T follicular helper cell (primary cell): ENCODE measurements at places on chromosomes 13 and 19.
A peak's percentile ranks its signal among the peaks of the same experiment; 100 is the strongest.

- peak; percentile 67 for DNase-seq
These were observed 4.5 kb downstream of the FAM174C start for GRCh38 chr19:1279782-1280341.

- no peak for DNase-seq
These were observed 279.9 kb downstream of the NHLRC3 start for GRCh38 chr13:39318161-39318560.

DNA sequence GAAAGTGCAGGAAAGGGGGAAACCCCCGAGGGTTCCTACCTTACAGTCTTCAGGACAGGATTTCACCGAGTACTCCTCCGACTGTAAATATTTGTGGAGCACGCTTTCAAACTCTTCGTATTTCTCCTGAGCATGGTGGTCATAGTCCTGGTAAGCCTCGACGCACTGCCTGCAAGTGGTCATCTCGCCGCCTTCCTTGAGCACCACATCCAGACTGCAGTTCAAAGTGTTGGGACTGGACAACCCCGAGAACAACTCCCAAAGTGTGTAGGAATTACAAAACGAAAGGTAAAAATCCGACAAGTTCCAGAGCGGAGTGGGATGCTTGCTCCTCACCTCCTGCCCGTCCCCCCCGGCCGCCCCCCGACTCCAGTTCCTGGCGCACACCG is 349.7 kb downstream of the LIG4 start:
- DNase-seq: no peak

DNA sequence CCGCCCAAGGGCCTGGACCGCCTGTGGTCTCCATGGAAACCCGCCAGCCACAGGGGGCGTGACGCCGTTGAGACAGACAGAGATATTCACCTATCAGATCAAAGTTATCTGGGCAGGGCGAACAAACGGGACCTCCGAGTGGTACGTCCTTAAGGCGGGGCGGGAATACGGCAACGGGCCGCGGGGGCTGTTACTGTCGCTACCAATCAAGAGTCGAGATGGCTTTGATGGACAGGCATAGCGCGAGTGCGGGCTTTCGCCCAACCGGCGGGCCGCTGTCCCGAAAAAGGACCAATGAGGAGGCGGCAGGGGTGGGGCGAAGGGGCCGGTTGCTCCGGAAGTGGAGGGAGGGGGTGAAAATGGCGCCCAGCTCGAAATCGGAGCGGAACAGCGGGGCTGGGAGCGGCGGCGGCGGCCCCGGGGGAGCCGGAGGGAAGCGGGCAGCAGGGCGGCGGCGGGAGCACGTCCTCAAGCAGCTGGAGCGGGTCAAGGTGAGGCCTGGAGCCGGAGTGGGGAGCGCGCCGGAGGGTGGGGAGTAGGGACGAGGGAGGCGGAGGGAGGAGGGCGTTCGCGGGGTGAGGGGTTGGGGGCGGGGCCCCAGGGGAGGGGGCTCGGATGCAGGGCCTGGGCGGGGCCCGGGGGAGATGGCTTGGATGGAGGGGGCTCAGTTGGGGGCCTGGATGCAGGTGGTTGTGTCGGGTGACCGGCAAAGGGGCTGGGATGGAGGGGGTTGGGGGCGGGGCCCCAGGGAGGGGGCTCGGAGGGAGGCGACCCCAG is at the start of gene DCAF15:
DCAF15 (plus strand) TSS at position 356 of the 777 bp plus-strand sequence; CDS start at position 360, 4 bp downstream.
- DNase-seq: peak; percentile 98

DNA sequence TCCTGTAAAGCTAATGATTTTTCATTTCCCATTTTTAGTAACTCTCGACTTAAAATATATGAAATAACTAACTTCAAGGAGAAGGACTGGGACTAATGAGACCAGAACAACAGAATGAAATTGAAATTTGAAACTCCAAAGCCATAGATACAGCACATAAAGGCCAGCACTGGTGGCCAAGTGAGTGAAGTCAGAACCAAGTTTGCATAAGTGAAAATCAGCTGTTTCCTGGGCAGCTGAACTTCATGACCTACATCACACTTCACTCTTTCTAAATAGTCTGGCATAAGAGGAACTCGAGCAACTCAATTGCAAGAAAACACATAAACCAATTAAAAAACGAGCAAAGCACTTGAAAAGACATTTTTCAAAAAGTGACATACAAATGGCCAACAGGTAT is 84.5 kb downstream of the DCLK1 start:
- no peak for DNase-seq

DNA sequence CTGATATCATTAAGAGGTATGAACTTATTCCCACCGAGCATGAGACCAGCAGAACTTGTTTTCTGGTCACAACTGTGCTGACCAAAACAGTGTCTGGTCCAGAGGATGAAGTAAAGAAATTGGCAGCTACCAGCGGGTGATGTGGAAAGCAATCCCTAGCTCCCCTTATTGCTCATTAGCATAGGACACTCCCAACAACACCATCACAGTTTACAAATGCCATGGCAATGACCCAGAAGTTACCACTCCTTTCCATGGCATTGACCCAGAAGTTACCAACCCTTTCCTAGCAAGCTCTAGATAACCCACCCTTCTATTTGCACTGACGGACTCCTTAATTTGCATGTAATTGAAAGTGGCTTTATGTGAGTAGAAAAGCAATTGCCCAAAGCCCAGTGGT is 1856.1 kb downstream of the OLFM4 start:
- no peak for DNase-seq

DNA sequence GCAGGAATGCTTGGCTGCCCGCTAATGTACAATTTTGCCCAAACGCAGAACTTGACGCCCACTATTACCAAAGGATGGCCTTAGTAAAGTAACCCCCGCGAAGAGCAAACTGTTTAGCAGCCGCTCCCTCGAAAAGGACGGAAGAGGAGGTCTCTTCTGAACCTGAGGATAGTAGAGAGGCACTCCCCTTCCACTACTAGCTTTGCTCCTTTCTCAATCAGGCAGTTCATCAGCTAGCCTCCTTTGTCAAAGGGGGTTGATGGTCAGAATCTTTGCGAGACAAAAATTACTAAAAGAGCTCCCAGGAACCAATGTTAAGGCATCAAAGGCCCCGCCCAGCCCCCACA is 534 bp downstream of the CAB39L start:
- no peak for DNase-seq

GRCh38 chr13:52001120-52001731 is 10.0 kb downstream of the ATP7B start:
- no peak for DNase-seq

DNA sequence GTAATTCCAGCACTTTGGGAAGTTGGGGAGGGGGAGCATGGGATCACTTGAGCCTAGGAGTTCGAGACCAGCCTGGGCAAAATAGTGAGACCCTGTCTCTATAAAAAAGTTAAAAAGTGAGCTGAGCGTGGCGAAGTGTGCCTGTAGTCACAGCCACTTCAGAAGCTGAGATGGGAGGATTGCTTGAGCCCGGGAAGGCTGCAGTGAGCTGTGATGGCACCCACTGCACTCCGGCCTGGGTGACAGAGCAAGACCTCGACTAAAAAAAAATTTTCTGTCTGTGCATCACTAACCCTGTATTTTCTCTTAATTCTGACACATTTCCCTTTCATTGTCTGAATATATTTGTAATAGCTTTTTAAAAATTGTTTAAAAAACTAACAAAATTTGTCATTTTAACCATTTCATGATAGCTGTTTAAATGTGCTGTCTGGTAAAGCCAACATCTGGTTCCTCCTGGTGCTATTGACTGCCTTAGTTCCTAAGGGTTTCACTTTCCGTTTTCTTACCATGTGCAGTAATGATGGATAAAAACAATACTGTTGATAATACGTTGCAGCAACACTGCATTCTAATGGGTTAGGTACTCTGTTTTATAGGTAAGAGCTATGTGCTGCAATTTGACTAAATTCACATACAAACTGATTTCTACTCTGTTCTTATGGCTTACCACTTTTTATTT is 29.7 kb downstream of the LATS2 start:
- DNase-seq: no peak

- DNase-seq: no peak
These were observed 10.4 kb downstream of the KL start for GRCh38 chr13:33026489-33027152.

- DNase-seq: no peak
These were observed 86.8 kb upstream of the ANKRD10 start for GRCh38 chr13:111001636-111002035.

GRCh38 chr19:10677751-10678150 is 23.5 kb upstream of the QTRT1 start:
- no peak for DNase-seq

GRCh38 chr19:17915940-17916593 is 16.7 kb upstream of the CCDC124 start:
- no peak for DNase-seq

GRCh38 chr13:79909644-79910043 is 428.7 kb downstream of the NDFIP2 start:
- no peak for DNase-seq

GRCh38 chr19:16671652-16672274 is 10.8 kb downstream of the TMEM38A start:
- no peak for DNase-seq

GRCh38 chr13:29621051-29621800 is 25.7 kb upstream of the SLC7A1 start:
- no peak for DNase-seq

- DNase-seq: no peak
These were observed 23.0 kb downstream of the KCNRG start for GRCh38 chr13:50038266-50038665.

GRCh38 chr19:42295831-42296525 is 6.0 kb upstream of the PRR19 start:
- peak; percentile 82 for DNase-seq

DNA sequence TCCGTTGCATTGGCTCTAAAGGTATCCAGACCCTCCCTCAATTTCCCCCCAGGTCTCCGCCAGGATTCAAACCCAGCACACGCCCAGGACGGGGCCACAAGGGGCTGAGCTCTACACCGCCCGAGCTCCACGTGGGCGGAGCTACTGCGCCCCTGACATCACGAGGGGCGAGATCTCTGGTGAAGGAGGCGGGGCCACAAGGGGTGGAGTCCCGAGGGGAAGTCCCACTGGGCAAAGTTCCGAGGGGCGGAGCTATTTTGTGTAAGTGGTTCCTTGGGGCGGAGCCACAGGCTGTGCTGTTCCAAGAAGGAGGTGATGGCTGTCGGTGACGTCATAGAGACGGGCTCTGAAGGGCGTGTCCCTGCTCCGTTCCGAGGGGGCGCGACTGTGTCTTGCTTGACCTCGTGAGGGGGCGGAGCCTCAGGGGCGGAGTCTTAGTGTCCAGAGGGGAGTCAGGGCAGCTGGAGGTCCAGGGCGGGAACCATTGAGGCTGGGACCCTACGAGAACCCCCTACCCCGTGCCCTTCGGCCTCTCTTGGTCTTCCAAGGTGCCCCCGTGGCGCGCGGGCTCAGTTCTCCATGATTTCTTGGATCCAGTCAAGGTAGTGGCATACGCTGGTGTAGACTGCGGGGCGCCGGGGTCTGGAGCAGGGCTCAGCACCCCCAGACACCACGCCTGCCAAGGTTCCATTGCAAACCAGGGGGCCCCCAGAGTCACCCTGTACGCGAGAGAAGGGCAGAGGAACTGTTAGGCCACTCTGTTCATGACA is 1.3 kb upstream of the KLK8 start:
- no peak for DNase-seq

GRCh38 chr13:50320271-50320862 is 305.1 kb downstream of the KCNRG start:
- no peak for DNase-seq

GRCh38 chr19:6765738-6766356 is 1.4 kb downstream of the SH2D3A start:
- DNase-seq: no peak

DNA sequence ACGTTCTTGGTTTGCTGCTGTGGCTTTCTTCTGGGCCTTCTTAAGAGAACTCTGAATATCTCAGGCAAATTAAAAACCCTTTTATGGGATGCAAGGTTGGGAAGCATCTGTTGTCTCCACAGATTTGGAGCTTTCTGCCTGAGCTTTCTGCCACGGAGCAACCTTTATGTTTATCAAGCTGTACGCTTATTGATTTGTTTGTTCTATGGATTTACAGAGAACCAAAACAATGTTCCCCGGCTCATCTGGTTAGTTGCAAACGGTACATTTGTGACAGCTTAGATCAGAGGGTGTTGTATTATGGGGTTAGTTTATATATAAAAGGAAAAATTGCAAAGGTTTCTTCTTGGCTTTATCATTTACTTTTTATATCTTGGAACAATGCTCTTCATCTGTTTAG is 479.6 kb downstream of the DIAPH3 start:
- no peak for DNase-seq

DNA sequence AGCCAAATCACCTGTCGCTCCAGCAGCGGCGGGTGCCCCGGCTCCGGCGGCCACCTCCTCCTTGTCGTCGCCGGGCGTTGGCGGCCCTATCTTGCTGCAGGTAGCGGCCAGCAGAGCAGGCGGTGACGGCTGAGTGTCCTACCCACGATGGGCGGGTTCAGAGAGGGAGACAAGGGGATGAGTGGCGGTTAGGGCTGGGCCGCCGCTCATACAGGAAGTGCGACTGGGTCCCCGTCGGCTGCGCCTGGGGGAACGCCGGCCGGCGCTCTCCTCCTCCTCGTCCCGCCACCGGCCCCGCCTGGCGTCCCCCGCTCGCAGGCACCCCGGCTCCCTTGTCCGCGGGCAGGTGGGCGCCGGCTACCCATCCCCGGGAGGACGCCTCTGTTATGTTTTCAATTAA is 1692.0 kb downstream of the SLITRK5 start:
- no peak for DNase-seq

DNA sequence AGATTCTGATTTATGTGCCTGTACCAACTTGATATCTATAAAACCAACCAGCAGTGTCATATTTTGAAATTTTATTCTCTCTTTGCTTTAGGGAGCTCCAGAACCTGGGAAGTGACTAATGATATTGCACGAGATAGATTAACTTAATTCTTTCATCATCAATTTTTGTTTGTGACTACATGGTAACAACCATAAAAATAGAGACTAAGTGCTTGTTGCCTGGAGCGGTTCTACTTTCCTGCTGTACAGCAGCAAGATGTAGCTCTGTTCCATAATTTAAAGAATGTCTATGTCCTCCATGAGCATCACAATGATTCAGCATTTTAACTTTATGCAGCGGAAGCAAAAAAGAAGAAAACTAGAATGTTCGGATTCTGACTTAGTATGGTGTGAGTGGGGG is 275.6 kb downstream of the KLF5 start:
- DNase-seq: no peak

- DNase-seq: no peak
These were observed 2.3 kb downstream of the SLC46A3 start for GRCh38 chr13:28716511-28716910.

GRCh38 chr19:52533901-52534300 is 6.4 kb downstream of the ZNF808 start:
- DNase-seq: no peak

DNA sequence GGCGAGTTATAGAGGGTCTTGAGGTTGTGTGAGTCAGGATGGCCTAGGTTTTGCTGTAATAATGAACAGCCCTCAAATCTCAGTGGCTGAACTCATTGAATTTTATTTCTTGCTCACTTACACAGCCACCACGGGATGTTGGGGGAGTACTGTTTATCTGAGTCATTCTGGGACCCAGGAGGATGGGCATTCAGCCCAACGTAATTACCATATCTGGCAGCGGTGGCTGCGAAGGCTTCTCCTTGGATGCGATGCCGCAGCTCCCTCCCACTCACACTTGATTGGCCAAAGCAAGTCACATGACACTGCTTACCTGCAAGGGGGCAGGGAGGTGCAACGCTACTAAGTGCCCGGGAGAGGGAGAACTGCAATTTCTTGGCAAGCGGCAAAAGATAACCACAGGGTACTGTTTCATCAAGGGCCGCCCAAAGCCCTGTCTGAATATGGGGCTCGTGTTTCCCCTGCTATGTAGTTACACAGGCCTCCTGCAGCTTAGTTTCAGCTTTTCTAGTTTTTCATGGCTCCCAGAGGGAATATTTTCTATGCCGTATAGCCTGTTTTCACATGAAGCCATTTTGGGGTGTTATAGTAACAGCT is 19.9 kb downstream of the ZSWIM9 start:
- peak; percentile 67 for DNase-seq
